ENCODE measurements at places on chromosomes 13 and 19. TPM values are rescaled to one million over a fixed set of nuclear protein-coding genes. Genes with fewer than 3 reads are reported as not detected.

GRCh38 chr13:43058318-43058674 lies 34.9 kb downstream of the DNAJC15 start:
- no peaks in the 10 kb centered on the region for H3K36me3 ChIP-seq
- peak overlapping the region; percentile 39 for H3K27ac ChIP-seq
- DNase-seq = no peak
- H3K4me3 ChIP-seq = no peak overlapping the region
- H3K27me3 ChIP-seq = no peaks in the 10 kb centered on the region
- no peaks in the 10 kb centered on the region for H3K4me1 ChIP-seq

DNA sequence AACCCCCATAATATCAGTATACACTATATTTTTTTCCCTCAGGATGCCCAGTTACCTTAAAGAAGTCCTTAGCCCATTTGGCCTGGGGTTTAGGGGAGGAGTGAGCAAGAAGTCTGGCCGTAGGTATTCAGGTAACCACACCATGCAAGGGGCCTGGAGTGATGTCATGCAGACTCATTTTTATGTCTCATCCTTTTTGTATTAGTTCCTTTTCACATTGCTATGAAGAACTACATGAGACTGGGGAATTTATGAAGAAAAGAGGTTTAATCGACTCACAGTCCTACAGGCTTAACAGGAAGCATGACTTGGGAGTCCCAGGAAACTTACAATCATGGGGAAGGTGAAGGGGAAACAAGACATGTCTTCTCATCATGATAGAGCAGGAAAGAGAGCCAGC lies 12.2 kb downstream of the TPP2 start:
- no peak overlapping the region for H3K27ac ChIP-seq
- H3K4me1 ChIP-seq = no peaks in the 10 kb centered on the region
- H3K36me3 ChIP-seq = no peaks in the 10 kb centered on the region
- no peak for DNase-seq
- no peak overlapping the region for H3K4me3 ChIP-seq

GRCh38 chr19:49749771-49750170 lies 13.3 kb downstream of the TSKS start:
- no peak overlapping the region for H3K27ac ChIP-seq
- no peak for DNase-seq
- no peaks in the 10 kb centered on the region for H3K4me1 ChIP-seq

- no peaks in the 10 kb centered on the region for H3K36me3 ChIP-seq
- H3K27ac ChIP-seq = peak overlapping the region; percentile 90
- H3K4me3 ChIP-seq = peak overlapping the region; percentile 62
- DNase-seq = peak; percentile 77
- H3K4me1 ChIP-seq = peaks cover 6% of the 10 kb centered on the region
- no peaks in the 10 kb centered on the region for H3K27me3 ChIP-seq
Measured at GRCh38 chr19:5690955-5691821, 1.1 kb downstream of the RPL36 start.

DNA sequence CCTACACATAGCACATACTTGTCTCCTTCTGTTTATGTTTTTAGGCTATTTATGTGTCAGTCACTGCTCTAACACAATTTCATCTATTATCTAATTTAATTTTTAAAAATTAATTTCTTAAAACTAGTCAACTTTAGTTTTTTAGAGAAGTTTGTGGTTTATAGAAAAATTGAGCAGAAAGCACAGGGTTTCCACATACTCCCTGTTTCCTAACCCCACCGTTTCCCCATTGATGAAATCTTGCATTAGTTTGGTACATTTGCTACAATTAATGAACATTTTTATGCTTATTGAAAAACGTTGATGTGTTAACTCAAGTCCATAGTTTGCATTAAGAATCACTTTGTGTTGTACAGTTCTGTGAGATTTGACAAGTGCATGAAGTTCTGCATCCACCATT lies 53.5 kb downstream of the TNFSF13B start:
- no peak overlapping the region for H3K4me3 ChIP-seq
- no peak overlapping the region for H3K27ac ChIP-seq
- no peaks in the 10 kb centered on the region for H3K27me3 ChIP-seq

DNA sequence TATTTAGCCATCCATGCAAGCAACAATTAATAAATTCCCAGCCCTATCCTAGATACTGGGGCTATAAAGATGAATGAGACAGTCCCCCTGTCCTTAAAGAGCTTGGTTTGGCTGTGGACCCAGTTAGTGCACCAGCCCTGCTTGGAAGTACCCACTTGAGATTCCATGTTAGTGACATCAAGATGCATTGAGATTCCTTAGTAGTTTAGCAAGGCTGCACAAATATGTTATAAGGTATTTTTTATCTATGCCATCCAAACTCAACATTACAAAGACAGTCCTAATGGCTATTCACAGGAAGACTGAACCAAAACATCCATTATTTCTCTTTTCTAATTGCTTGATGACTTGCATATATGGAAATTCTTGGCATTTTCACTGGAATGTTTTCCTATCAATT lies 48.8 kb upstream of the RAP2A start:
- H3K4me1 ChIP-seq = no peaks in the 10 kb centered on the region
- no peaks in the 10 kb centered on the region for H3K36me3 ChIP-seq

GRCh38 chr13:90605664-90606063 lies 741.8 kb upstream of the MIR17HG start:
- no peaks in the 10 kb centered on the region for H3K27me3 ChIP-seq
- H3K4me1 ChIP-seq = no peaks in the 10 kb centered on the region
- no peak overlapping the region for H3K4me3 ChIP-seq
- DNase-seq = no peak
- H3K36me3 ChIP-seq = no peaks in the 10 kb centered on the region
- no peak overlapping the region for H3K27ac ChIP-seq

DNA sequence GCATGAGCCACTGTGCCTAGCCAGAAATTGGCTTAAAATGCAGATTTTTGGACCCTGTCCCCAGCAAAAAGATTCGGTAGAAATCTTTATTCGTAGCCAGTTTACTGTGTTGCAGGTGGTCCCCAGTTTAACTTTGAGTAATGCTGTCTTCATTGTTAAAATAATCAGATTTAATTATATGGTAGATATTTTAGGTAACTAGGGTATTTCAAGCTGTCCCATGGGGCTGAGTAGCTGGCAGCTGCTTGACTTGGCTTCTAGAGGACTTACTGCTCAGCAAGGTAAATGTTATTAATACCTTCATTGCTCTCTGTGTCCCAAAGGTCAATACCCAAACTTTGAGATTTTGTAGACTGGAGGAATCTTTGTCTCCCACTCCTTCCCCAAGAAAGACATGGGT lies 21.1 kb downstream of the LSM14A start:
- H3K27me3 ChIP-seq = no peaks in the 10 kb centered on the region
- no peak overlapping the region for H3K4me3 ChIP-seq
- H3K27ac ChIP-seq = no peak overlapping the region
- no peak for DNase-seq
- no peaks in the 10 kb centered on the region for H3K4me1 ChIP-seq

GRCh38 chr19:23972161-23972560 lies 57.5 kb downstream of the ZNF726 start:
- H3K27me3 ChIP-seq = no peaks in the 10 kb centered on the region
- no peak overlapping the region for H3K27ac ChIP-seq
- DNase-seq = no peak
- no peaks in the 10 kb centered on the region for H3K4me1 ChIP-seq

DNA sequence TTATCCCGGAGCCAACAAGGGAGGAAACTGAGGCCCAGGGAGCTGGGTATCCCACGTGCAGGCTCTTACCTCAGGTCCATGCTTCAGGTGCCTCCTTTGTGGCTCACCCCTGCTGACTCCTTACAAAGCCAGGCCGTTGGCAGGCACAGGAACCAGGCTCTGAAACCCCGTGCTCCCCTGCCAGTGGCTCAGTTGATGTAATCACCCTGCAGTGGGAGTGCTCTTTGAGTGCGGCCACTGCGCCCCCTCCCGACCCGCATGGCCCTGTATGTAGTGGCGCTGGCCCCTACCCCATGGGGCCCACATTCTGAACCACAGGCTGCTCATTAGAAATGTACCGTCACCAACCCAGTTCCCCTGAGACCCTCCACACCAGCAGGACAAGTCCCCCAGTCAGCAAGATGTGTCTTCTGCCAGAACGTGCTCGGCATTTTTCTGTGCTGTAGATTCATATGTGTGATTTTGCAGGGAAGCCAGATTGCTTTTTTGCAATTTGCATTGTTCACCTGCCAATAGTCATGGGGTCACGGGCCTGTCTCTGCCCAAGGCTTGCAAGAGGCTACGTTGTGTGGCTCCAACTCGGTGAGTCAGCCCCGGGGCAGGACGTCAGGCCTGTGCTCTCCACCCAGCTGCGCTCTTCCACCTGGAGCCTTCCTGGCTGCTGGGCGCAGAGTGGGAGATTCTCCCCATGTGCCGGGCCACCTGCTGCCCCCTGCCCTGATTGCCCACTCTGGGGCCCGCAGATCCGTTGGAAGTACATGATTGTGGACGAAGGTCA lies 60.3 kb downstream of the SMARCA4 start:
- no peak overlapping the region for H3K27ac ChIP-seq
- DNase-seq = no peak
- H3K4me1 ChIP-seq = peaks cover 4% of the 10 kb centered on the region
- H3K4me3 ChIP-seq = no peak overlapping the region
- H3K36me3 ChIP-seq = no peaks in the 10 kb centered on the region

DNA sequence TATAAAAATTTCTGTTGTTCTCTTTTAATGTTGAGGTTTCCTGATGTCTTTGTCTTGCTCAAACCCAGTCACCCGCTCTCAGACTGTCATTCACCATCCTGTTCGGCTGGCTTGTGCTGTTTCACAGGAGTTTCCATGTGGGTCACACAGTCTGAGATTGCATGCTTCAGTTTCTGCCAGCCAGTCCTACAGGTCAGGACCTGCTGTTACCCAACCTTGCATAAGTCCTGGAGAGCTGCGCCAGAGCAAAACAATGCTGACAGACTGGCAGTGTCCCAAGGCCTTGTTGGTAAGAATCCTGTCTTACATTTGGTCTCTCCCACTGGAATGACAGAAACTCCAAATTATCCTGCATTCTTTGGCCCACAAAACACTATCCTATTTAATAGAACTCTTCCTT lies 340.0 kb upstream of the SLITRK5 start:
- H3K27ac ChIP-seq = no peak overlapping the region
- H3K36me3 ChIP-seq = no peaks in the 10 kb centered on the region
- no peaks in the 10 kb centered on the region for H3K27me3 ChIP-seq
- H3K4me3 ChIP-seq = no peak overlapping the region

GRCh38 chr19:17097593-17098126 lies 22.1 kb downstream of the MYO9B start:
- peak overlapping the region; percentile 91 for H3K27ac ChIP-seq
- H3K4me1 ChIP-seq = peaks cover 9% of the 10 kb centered on the region
- H3K27me3 ChIP-seq = no peaks in the 10 kb centered on the region
- no peaks in the 10 kb centered on the region for H3K36me3 ChIP-seq

DNA sequence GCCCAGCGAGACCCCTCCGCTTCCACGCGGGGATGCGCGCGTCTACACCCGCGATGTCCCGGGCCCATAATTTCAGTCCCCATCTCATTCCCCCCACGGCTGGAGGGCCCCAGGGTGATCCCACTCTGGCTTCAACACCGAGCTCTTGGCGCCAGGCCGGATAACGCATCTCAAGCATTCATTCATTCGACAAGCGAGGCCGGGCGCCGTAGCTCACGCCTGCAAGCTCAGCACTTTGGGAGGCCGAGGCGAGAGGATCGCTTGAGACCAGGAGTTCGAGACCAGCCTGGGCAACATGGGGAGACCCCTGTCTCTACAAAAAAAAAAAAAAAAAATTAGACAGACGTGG lies 5.9 kb downstream of the ANGPTL6 start:
- no peaks in the 10 kb centered on the region for H3K27me3 ChIP-seq
- H3K4me1 ChIP-seq = no peaks in the 10 kb centered on the region
- H3K36me3 ChIP-seq = no peaks in the 10 kb centered on the region
- H3K27ac ChIP-seq = peak overlapping the region; percentile 6
- DNase-seq = no peak
- H3K4me3 ChIP-seq = peak overlapping the region; percentile 46

DNA sequence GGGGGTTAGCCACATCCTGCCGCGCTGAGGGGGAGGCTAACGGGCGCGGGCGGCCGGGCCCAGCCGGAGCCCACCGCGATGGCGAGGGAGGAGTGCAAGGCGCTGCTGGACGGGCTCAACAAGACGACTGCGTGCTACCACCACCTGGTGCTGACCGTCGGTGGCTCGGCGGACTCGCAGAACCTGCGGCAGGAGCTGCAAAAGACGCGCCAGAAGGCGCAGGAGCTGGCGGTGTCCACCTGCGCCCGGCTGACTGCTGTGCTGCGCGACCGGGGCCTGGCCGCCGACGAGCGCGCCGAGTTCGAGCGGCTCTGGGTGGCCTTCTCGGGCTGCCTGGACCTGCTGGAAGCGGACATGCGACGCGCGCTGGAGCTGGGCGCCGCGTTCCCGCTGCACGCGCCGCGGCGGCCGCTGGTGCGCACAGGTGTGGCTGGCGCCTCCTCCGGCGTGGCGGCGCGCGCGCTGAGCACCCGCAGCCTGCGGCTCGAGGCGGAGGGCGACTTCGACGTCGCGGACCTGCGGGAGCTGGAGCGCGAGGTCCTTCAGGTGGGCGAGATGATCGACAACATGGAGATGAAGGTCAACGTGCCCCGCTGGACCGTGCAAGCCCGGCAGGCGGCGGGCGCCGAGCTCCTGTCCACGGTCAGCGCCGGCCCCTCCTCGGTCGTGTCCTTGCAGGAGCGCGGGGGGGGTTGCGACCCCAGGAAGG lies 692 bp downstream of the RGS9BP start:
- H3K4me1 ChIP-seq = no peaks in the 10 kb centered on the region
- H3K27ac ChIP-seq = no peak overlapping the region
- H3K4me3 ChIP-seq = peak overlapping the region; percentile 87
- no peak for DNase-seq
- no peaks in the 10 kb centered on the region for H3K36me3 ChIP-seq

GRCh38 chr13:22285867-22286266 lies 615.0 kb downstream of the FGF9 start:
- no peaks in the 10 kb centered on the region for H3K36me3 ChIP-seq
- no peaks in the 10 kb centered on the region for H3K27me3 ChIP-seq
- H3K4me1 ChIP-seq = no peaks in the 10 kb centered on the region
- DNase-seq = no peak

The KCNC3 gene
- 0.85 TPM for total RNA-seq

The EHD2 gene
- total RNA-seq = 72.0 TPM

The HTR2A gene
- total RNA-seq = 0.37 TPM

The DCT gene
- 0.88 TPM for total RNA-seq

The OLFM2 gene
- 4.6 TPM for total RNA-seq

The TMEM150B gene
- total RNA-seq = not detected

The C13orf46 gene
- 0.07 TPM for total RNA-seq

Data from uterus (tissue), 4 donors.